ENCODE measurements at places on chromosomes 11 and 22.

DNA sequence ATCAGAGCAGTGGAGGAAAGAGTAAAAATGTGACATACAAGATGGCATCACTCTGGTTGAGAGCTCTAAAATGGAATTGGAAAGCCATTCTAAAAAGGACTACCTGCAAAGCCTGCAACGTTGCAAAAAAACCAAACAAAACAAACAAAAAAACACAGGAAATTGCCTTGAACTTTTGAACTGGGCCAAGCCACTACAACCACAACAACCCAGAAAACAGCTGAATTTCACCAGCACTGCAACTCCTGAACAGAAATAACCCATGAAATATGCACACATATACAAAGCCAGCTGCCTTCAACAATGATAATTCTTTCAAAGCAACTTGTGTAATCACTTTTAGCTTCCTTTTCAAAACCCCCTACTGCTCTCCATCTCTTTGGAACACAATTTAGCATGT, 326.6 kb upstream of the LRRC4C start:
- no peak for DNase-seq

DNA sequence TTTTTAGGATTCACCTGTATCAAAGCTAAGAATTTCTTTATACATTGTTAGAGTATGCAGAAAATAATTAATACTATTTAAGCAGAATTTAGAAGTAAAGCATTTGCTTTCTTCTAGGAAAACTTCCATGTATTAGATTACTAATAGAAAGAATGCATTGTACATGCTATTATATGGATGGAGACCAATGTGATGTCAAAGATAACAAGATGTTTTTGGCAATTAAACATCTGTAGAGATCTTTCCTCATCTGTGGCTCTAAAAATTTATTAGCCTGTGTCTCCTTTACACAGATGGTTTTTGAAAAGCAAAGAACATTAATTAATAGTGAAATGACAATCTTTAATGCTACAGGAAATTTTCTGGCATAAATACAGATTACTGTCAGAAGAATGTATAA, 198.4 kb upstream of the CCDC179 start:
- DNase-seq, result no peak

- DNase-seq, result peak; percentile 44
Measured at GRCh38 chr11:63866211-63866610, 27.3 kb downstream of the MARK2 start.

GRCh38 chr11:76292583-76293188, 86.4 kb upstream of the WNT11 start:
- no peak for DNase-seq

DNA sequence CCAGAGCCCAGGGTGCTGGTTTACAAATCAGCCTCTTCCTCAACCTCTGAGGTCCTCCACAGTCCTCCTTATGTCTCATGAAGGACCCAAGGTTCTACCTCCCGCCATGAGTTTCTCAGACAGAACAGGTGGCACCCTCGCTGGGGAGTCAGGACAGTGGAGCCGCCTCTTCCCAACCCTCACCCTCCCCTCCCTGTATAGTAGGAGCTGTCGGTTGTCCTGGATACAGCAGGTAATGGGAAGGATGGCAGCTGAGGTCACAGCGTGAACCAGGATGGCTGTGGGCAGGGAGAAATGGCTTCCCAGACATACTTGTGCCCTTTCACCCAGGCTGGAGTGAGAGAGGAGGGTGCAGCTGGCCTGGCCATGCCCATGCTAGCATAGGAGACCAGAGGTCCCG, 134.6 kb downstream of the CHST1 start:
- no peak for DNase-seq

DNA sequence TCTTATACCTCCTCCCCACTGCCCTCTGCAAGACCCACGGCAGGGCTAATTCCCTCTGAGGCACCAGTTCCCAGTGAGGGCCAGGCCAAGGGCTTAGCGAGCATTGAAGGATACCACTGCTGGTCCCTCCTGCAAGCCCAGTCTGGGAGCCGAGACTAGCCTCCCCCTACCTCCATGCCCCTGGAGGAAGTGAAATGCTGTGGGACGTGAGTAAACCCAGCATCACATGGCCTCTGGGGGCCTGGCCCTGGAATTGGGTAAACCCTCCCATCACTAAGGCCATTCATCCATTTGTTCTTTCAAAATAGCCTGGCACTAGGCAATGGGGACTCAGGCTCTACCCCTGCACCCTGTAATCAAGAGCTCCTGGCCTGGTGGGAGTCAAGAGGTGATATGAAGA, 24.7 kb downstream of the ARAP1 start:
- DNase-seq, result no peak

DNA sequence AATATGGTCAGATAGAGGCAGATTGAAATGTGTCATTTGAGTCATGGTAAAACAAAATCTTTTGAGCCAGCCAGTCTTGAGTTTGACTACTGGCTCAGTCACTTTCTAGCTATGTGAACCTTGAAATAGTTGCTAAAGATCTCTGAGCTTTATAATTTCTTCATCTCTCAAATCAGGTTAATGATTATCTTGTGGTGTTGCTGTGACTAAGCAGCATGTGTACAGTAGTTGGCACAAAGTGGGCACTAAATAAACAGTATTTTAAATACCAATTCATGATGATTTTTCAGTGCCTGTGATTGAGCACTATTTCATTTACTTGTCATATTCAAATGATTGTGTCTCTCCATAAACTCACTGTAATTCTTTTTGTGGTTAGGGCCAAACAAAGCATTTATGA, 70.8 kb downstream of the RAB38 start:
- DNase-seq, result no peak

GRCh38 chr11:10454878-10455631, at the start of gene AMPD3:
AMPD3 (plus strand) TSS chr11:10455264; CDS start chr11:10461520, 6,256 bp downstream.
- no peak for DNase-seq

- DNase-seq, result no peak
Measured at GRCh38 chr11:62055970-62056369, 67.8 kb upstream of the INCENP start.
